T-helper 17 cell (primary cell): ENCODE measurements at places on chromosomes 2 and 18. TPM values are rescaled to one million over a fixed set of nuclear protein-coding genes. Genes with fewer than 3 reads are reported as not detected.

GRCh38 chr2:128374711-128375413, 56.2 kb upstream of the HS6ST1 start:
- H3K27ac ChIP-seq, result no peak overlapping the region
- H3K27me3 ChIP-seq, result peaks cover 7% of the 10 kb centered on the region
- peaks cover 4% of the 10 kb centered on the region for H3K4me1 ChIP-seq

Gene TGFA
- total RNA-seq, result 1.9 TPM

DNA sequence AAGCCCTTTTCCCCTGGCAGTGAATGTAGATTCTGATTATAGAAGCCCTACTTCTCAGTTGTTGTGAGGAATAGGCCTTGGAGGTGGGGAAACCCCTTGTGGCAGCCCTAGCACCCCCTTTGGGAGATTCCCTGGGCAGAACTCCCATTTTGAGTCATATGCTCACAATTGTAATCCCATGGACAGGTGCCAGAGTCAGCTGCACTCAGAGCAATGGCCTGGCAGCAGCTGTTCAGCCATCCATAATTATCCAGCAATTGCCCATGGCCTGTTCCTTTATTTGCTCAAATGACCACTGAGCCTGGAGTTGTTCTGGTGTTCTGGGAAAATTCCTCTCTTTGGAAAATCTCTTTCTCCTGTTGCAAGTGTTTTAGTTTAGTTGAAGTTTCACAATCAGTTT, 71.7 kb downstream of the PTRHD1 start:
- DNase-seq, result no peak
- no peaks in the 10 kb centered on the region for H3K27me3 ChIP-seq
- peaks cover 6% of the 10 kb centered on the region for H3K36me3 ChIP-seq
- H3K4me3 ChIP-seq, result no peak overlapping the region
- peak overlapping the region; percentile 76 for H3K27ac ChIP-seq

- no peak overlapping the region for H3K4me3 ChIP-seq
- H3K27me3 ChIP-seq, result peaks cover 51% of the 10 kb centered on the region
- DNase-seq, result no peak
- H3K27ac ChIP-seq, result no peak overlapping the region
- H3K36me3 ChIP-seq, result no peaks in the 10 kb centered on the region
Observed at GRCh38 chr2:169172151-169172735, 102.9 kb downstream of the DHRS9 start.

DNA sequence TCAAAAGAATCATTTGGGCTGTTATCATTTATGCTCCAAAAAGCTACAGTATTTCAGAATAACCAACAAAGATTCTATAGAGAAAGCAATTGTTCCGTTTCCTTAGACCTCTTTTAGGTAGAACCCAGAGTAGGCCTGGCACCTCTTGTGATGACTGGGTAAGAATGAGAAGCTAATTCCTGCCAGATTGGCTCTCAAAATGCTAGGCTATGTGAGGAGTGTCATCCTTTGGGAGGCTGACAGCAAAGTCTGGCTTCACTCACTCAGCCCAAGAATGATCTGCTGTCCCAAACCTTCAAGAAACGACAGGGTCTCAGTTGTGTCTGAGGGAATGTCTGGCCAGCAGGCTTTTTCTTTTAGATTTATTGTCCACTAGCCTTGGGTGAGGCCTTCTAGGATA, 4.5 kb downstream of the CERS6 start:
- H3K4me1 ChIP-seq, result peaks cover 18% of the 10 kb centered on the region
- no peak for DNase-seq
- no peaks in the 10 kb centered on the region for H3K36me3 ChIP-seq
- H3K27ac ChIP-seq, result no peak overlapping the region
- H3K4me3 ChIP-seq, result no peak overlapping the region
- H3K27me3 ChIP-seq, result no peaks in the 10 kb centered on the region

GRCh38 chr2:112164876-112165275, 26.7 kb downstream of the FBLN7 start:
- no peak overlapping the region for H3K4me3 ChIP-seq
- no peak for DNase-seq
- peaks cover 15% of the 10 kb centered on the region for H3K4me1 ChIP-seq
- H3K36me3 ChIP-seq, result peaks cover 3% of the 10 kb centered on the region

DNA sequence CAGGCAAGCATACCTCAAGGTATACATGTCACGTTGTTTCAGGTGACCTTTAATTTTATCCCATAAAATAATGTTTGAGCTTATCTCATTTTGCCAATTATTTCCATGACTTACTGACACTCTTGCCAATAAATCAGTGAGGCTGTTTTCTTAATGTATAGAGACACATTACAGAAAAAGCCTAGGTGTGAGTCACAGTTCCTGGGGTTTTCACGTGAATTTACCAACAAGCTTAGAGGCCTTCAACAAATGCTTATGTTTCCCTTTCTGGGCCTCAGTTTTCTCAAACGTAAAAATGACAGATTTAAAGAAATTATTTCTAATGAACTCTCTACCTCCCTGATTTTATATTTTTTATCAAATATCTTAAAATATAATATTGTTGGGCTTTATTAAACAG, 517.5 kb upstream of the SPHKAP start:
- H3K27me3 ChIP-seq, result no peaks in the 10 kb centered on the region
- no peaks in the 10 kb centered on the region for H3K4me1 ChIP-seq
- H3K36me3 ChIP-seq, result no peaks in the 10 kb centered on the region
- H3K27ac ChIP-seq, result no peak overlapping the region
- no peak overlapping the region for H3K4me3 ChIP-seq
- no peak for DNase-seq

- no peaks in the 10 kb centered on the region for H3K4me1 ChIP-seq
- no peaks in the 10 kb centered on the region for H3K36me3 ChIP-seq
- H3K27me3 ChIP-seq, result no peaks in the 10 kb centered on the region
- H3K4me3 ChIP-seq, result no peak overlapping the region
- H3K27ac ChIP-seq, result no peak overlapping the region
- no peak for DNase-seq
Observed at GRCh38 chr2:59589881-59590280, 963.6 kb downstream of the BCL11A start.

Gene RASGRP3
- 3.9 TPM for total RNA-seq

GRCh38 chr2:57313678-57314077, 732.9 kb upstream of the VRK2 start:
- no peaks in the 10 kb centered on the region for H3K27me3 ChIP-seq
- no peak overlapping the region for H3K27ac ChIP-seq
- no peak overlapping the region for H3K4me3 ChIP-seq
- no peak for DNase-seq
- no peaks in the 10 kb centered on the region for H3K4me1 ChIP-seq

- H3K4me1 ChIP-seq, result peaks cover 23% of the 10 kb centered on the region
- H3K27me3 ChIP-seq, result no peaks in the 10 kb centered on the region
- no peak overlapping the region for H3K4me3 ChIP-seq
Observed at GRCh38 chr2:97845818-97846217, 132.4 kb downstream of the ZAP70 start.
